ENCODE measurements at places on chromosomes 3 and 15.

DNA sequence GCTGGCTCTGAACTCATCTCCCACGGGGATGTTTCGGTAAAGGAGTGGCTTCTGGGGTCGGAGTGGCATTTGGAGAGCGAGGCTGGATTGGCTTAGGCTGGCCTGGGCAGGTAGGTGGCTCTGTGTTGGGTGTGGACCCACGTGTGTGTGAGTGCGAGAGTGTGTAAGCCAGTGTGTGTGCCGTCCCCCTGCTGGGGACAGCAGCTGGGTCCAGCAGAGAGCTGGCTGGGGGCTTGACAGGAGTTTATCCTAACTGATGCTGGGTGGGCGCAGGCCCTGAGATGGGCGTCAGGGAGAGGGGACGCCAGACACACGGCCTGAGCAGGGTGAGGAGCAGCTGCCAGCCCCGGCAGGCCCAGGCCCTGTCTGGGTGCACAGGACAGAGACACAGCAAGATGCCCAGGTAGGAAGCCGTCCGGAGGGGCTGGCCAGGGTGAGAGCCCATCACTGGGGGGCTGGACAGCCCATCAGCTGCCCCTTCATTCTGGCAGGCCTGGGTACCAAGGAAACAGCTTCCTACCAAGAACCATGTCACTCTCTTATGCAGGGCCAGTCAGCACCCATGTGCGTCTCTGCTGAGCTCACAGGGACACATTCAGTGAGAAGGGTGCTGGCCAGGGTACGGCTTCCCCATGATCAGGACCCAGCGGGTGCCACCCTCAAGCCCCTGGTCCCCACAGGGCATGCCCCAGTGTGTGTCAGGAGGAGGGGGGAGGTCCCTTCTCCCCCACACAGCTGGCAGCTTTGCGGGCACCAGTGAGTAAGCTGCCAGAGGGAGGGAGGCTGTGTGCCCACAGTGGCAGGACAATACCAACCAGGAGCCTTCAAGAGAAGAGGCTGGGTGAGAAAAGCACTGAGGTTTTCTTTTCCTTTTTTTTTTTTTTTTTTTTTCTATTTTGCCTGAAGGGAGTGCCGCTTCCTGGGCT, 1.1 kb downstream of the PAK6 start:
- no peak for DNase-seq

DNA sequence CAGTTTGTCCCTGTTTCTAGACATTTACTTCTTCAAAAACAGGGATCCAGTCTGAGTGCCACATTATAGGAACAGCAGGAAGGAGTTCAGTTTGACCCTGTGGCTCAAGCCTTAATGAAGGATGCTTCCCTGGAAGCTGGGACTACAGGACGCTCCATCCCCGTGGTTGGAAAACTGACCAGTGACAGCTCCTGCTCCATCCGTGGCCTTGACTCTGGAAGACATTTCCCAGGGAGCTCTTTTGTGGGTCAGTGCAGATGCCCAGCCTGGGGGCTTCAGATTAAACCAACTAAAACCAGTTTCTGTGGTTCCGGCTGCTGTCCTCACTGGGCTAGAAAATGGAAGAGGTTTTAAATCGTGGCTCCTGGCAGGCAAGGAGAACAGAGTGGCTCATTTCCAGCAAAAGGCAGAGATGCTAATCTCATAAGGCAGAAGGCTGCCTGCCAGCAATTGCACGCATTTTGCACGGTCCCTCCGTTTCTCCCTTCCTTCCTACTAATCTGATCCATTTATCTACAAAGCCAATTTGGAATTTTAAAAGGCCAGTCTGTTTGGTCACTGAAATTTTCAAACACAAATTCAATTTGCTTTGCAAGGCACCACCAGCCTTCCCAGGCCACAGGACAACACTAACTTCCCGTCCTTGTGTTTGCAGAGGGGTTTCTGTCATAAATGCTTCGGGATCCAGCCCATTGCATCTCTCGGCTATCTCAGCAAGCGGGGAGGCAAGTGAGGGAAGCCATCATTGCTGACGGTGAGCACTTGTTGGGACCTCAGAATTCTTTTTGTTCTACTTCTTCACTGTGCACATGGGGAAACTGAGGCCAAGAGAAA, 6.2 kb upstream of the SSUH2 start:
- no peak for DNase-seq

GRCh38 chr3:21894459-21895340, 143.7 kb upstream of the ZNF385D start:
- no peak for DNase-seq

- no peak for DNase-seq
Measured at GRCh38 chr3:96449803-96450202, 364.6 kb upstream of the EPHA6 start.

DNA sequence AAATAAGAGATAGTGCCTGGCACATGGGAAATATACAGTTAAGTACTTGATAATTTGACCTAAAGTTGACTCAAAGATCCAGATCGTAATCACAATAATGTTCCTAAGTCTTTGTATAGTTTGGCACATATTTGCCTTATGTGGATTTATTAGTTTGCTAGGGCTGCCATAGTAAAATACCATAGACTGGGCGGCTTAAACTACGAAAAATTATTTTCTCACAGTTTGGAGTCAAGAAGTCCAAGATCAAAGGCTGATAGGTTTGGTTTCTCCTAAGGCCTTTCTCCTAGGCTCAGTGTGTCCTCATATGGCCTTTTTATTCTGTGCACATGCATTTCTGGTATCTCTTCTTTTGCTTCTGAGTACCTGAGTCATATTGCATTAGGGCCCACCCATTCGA, 453.7 kb downstream of the NAALADL2 start:
- no peak for DNase-seq

DNA sequence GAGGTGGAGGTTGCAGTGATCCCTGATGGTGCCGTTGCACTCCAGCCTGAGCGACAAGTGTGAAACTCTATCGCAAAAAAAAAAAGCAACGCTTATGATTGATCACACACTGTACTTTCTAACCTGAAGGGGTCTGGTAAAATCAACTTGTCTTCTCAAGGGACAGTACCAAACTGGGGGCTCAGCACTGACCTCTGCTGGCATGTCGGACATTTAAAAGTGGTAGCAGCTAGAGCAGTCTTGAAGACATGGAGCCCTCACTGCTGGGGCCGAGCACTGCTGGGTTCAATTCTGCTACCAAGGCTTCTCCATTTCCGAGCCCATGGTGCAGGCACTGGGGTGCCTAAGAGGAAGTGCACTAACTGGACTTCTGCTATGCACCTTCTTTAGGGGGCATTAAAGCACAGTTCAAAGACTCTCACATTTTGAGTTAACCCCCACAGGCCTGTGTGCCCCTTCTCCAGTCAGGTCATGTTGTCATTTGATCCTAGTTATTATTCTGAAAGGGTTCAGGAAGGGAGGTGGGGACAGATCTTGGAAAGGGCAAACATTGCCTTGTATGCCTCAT, 26.4 kb upstream of the LAMP3 start:
- DNase-seq, result no peak

GRCh38 chr3:185316740-185317412, 46.1 kb upstream of the MAP3K13 start:
- no peak for DNase-seq

DNA sequence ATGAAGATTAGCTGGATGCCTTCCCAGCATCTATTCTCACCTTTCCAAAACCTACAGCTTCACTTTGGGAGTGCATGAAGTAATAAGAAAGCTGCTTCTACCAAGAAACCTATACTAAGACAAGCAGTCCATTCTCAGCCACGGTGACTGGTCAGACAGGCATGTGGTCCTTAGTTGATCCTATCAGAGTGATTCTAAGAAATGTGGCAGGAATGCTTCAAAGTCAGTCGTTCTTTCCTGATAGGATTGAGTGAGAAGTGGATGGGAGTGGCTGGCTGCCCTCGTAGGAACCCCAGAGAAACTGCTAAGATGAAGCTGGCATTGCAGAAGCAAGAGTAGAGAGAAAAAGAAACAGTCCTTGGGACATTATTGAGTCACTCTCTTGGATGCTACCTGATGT, 16.6 kb downstream of the FOXB1 start:
- no peak for DNase-seq

DNA sequence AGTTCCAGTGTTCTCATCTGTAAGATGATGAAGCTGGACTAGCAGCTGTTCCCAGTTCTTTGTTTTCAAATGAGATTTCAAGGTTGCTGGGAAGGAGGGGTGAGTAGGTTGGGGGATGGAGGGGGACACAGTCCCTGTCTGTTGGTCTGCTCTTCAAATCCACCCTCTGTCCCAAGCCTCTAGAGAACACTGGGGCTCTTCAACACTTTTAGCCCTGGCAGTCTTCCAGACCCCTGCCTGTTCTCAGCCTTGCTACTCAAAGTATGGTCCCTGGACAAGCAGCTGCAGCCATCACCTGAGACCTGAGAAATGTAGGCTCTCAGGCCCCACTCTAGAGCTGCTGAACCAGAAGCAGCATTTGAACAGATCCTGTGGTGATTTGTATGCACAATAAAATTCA, 41.3 kb downstream of the NEK11 start:
- peak; percentile 89 for DNase-seq

DNA sequence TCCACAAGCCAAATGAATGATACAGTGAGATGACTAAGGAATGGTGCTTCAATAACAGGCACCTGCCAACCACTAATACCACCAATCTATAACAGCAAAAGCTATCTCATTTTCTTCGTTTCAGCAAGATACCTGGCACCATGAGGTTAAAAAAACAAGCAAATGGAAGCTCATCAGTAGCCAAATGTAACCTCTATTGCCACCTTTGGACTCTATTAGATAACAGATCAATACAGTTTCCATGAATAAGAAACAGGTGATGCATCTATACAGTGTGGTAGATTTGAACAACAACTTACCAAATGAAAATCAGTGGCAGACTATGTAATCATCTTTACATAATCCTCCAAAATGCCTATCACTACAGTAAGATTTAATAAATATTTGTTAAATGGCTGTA, 32.8 kb downstream of the PLOD2 start:
- DNase-seq, result no peak

All from DMS79 (cell line).